NK-92 treated with Interleukin-12 subunit alpha and Interleukin-12 subunit beta, amount 100 ng/mL, for 24 hours (cell line): ENCODE measurements at places on chromosomes 5 and 9.

DNA sequence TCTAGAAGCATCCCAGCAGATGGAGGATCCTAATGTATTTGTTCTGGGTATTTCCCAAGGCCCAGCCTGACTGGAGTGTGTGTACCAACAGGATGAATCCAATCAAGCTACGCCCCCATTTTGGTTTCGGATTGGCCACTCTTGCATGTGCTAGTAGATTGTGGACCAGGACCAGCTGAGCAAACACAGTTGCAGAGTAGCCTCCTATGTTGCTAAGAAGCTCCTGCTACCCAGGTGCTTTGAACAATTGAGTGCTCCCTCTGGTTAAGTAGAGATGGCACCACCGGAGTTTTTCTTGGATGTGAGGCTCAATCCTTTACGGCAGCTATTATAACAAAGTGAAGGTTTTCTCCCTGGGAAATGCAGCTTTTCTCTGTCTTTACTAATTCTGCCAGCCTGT is 204.5 kb downstream of the NTRK2 start:
- no peak for DNase-seq

GRCh38 chr5:119080936-119081335 is 10.0 kb downstream of the DMXL1 start:
- DNase-seq: no peak

- no peak for DNase-seq
These were observed 28.6 kb upstream of the TNC start for GRCh38 chr9:115146581-115147021.

DNA sequence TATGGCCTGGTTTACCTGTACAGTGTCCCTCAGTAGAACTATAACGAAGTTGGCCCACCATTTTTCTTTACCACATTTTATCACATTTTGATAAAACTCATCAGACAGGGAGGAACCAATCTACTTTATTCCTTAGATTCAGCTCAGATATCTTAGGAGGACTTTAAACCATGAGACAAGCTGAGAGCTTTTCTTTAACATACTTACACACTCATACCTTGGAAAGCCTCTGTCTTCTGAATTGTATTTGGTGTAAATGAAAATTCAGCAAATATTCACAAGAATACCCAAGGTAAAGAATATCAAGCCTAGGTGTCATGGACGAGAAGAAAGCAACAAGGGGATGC is 313.2 kb downstream of the ENC1 start:
- DNase-seq: no peak

DNA sequence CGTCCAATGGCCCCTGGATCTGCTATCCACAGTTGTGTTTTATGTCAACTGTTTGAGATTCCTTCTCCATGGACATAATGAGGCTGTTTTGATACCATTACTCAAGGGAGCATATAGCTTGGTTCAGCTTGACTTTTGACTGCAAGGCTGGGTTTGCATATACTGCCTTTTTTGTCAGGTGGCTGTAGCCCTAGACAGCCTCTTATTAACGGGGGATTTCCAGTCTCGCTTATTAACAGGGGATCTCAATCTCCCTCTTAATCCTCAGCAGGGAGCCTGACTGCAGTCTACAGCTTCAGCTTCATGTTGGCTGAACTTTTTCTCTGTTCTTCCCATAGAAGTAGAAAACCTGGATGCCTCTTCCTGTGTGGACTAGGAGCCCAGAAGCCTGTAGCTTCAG is 73.7 kb upstream of the TNC start:
- no peak for DNase-seq

GRCh38 chr9:3040761-3041160 is 196.9 kb upstream of the PUM3 start:
- DNase-seq: no peak

GRCh38 chr9:114403153-114403756 is 15.5 kb upstream of the AKNA start:
- DNase-seq: no peak

- no peak for DNase-seq
These were observed 110.9 kb upstream of the TARS1 start for GRCh38 chr5:33329891-33330290.

GRCh38 chr5:104088876-104089778 is 526.5 kb upstream of the NUDT12 start:
- DNase-seq: no peak

GRCh38 chr9:130936285-130937117 is 2.5 kb downstream of the FIBCD1 start:
- DNase-seq: no peak

GRCh38 chr9:129006328-129007034 is 21.6 kb downstream of the SH3GLB2 start:
- DNase-seq: no peak

- DNase-seq: no peak
These were observed 67.8 kb upstream of the SLC1A1 start for GRCh38 chr9:4422495-4422894.
